ENCODE measurements at places on chromosomes 1 and 21.
A peak's percentile ranks its signal among the peaks of the same experiment; 100 is the strongest.

DNA sequence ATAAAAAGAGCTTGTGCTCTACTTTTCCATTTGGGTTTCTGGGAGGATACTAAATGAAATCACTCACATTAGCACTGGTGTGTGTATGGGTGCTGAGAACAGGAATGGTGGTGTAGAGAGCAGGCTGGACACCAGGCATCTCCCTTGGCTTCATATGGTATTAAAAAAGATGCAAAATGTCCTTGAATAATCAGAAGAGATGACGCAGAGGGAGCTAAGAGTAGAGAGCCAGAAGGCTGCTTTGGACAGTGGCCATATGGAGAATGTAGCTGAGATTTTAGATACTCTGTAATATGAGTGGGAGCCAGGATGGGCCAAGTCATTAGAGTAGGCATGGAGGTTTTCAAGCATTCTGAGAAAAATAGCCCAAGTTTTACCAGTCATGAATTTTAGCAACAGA lies 112.3 kb upstream of the ZRANB2 start:
- no peak for DNase-seq

DNA sequence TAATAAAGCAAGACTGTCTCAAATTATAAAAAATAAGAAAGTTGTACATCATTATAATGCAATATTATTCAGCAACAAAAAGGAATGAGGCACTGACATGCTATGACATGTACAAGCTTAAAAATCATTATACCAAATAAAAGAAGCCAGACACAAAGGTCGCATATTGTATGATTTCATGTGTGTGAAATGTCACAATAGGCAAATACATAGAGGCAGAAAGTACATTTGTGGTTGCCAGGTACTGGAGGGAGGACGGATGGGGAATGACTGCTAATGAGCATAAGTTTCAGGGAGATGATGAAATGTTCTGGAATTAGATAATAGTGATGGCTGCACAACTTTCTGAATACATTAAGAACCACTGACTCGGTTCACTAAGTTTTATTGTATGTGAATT lies 73.6 kb upstream of the NBPF3 start:
- DNase-seq = no peak

GRCh38 chr21:34603710-34604057 lies 11.2 kb downstream of the RCAN1 start:
- no peak for DNase-seq

DNA sequence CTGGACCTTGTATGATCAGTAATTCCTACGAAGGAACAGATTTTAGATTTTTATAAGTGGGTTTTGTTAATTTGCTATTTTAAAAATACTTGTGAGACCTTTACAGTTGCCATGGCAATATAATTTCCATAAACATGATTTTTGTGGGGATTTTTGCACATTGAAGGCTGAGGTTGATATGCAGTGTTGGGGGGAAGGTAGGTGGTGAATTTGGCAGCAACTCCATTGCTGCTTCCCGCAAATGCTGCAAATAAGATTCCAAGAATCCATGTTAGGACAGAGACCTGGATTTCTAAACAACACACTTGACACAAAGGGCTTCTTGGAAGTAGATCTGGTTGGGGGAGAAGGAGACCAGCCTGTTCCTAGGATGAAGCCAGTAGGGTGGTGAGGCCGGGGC lies 18.2 kb downstream of the STUM start:
- no peak for DNase-seq

GRCh38 chr1:114314098-114314497 lies 160.4 kb upstream of the SYT6 start:
- DNase-seq = no peak

- DNase-seq = peak; percentile 11
Measured at GRCh38 chr1:70907563-70908310, 139.9 kb downstream of the PTGER3 start.

GRCh38 chr1:9792156-9793042 lies 31.4 kb downstream of the CLSTN1 start:
- DNase-seq = peak; percentile 98

GRCh38 chr1:77888781-77889642 lies 588 bp downstream of the NEXN start:
- peak; percentile 4 for DNase-seq

DNA sequence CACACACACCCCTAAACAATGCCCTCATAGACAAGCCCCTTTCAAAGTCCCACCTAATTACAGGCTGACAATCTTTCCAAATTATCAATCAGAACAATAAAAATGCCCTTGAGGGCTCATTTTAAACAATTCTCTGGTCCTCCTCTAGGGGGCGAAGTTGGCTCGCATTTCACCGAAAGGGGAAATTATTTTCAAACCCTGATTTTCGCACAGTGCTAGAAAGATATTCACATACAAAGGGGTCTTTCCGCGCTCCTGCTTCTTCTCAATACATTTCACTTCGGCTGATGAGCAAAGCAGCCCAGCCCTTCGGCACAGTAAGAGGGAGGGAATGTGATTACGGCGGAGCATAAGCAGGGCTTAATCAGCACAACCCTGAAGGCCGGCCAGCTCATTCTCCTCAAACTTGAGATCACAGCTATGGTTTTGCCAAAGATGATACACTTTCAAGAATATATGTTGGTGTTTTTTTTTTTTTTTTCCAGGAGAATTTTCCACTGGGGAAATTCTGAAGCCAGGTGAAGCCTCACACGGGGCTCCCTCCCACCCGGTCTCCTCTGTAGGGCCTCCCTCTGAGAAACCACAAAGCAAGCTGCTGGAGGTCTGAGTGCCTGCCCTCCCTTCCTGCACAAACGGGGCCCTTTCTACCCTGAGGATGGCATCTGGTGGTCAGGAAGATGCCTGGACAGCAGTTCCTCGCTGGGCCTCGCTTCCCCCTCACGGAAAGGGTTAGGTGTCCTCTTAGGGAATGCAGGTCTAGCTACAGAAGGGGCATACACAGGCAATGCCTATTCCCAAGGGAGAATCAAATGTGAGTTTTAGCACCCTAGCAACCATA lies 66.9 kb downstream of the GNG12 start:
- peak; percentile 26 for DNase-seq
